OCI-LY7 (cell line): ENCODE measurements at places on chromosomes 13 and 19.

- no peak for DNase-seq
Measured at GRCh38 chr13:44300895-44301638, 72.6 kb upstream of the SERP2 start.

- no peak for DNase-seq
Measured at GRCh38 chr13:35598233-35598632, 121.7 kb upstream of the MAB21L1 start.

DNA sequence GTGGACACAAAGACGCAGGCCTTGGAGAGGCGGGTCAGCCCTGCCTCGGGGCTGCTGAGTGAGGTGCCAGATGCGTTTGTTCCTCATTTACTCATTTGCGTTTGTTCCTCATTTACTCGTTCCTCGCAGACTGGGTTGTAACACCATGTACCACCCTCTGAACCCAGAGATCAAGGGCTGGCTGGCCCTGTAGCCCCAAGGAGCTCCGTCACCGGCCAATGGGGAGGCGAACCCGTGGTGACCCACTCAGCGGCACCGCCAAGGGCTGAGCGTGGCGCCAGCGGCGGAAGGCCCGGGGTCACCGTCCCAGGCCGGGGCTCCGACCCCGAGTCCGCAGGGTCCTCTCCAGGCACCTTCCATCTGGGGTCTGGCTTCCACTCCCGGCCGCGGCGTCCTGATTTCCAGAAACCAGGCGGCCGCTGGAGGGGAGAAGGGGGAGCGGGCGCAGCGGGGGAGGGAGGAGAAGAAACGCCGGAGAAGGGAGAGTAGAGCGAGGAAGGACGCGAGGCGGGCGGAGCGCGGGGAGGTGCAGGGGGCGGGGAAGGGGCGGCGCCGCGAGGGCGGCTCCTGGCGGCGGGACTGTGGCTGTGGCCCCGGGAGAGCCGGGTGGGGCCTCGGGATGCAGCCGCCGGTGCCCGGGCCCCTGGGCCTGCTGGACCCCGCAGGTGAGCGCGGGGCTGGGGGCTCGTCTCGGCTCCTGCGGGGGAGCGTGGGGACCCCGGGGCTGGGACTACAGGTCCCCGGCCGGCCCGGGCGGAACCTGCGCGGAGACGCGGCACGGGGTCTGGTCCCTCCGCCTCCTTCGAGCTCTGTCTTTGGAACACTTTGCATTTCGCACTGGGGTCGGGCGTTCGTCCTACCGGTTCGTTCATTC, at the start of gene TMEM255B:
TSS of gene TMEM255B (plus strand) at position 576 of the 874 bp plus-strand sequence. CDS start at position 620, 44 bp downstream.
- DNase-seq, result no peak

DNA sequence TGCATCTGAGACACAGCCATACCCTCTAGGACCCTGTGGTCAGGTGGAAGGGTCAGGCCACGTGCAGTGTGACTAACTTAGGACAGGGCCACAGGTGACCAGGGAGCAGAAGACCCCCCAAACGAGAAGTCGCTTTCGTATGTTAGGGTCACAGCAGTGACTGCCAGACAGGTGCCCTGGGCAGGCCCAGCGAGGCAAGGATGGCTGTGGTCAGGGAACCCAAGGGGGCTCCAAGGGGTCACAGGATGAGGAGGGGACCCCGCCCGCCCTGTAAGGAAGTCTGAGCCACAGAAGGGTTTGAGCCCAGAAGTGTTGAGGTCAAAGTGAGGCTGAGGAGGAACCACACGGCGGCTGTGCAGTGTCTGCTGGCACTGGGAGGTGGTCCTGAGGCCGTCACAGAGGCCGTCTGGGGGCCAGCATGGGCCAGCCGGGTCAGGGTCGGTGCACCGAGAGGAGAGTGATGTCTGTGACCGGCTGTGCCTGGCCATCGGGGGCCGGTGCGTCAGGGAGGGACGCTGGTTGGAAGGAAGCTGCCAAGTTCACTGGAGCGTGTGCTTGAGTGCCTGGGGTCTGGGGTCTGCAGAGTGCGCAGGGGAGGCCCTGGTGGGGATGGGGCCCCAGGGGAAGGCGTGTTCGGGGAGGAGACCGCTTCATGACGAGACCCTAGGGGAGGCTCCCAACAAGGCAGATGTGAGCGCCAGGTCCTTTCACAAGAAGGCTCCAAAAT, 24.8 kb upstream of the TMEM255B start:
- no peak for DNase-seq

GRCh38 chr13:47133011-47133445, 236.2 kb upstream of the HTR2A start:
- no peak for DNase-seq

DNA sequence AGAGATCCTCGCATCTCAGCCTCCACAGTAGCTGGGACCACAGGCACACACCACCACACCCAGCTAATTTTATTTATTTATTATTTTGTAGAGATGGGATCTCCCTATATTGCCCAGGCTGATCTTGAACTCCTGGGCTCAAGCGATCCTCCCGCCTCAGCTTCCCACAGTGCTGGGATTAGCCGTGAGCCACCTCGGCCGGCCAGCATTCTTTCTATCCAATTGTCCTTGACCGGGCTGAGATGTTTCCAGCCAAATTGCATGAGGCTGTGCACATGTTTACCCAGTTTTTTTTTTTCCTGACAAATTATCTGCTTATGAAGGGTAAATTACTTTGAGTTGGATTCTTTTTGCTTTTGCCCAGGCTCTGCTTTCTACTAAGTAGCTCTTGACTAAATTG, 28.2 kb downstream of the UNC13A start:
- DNase-seq, result no peak

DNA sequence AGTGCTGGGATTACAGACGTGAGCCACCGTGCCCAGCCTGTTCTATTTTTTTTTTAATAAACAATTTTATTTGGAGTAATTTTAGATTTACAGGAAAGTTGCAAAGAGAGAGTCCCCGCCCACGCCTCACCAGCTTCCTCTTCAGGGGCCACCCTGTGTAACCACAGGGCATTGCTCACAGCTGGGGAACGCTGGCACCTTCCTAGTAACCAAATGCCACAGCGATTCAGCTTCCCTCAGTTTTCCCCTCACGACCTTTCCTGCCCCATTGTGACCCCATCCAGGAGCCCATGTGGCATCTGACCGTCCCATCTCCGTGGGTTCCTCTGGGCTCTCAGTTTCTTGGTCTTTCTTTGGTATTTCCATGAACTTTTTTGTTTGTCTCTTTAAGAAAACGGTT, 83.9 kb downstream of the GNG7 start:
- peak; percentile 71 for DNase-seq

- no peak for DNase-seq
Measured at GRCh38 chr13:27022571-27023311, 148.9 kb downstream of the USP12 start.

DNA sequence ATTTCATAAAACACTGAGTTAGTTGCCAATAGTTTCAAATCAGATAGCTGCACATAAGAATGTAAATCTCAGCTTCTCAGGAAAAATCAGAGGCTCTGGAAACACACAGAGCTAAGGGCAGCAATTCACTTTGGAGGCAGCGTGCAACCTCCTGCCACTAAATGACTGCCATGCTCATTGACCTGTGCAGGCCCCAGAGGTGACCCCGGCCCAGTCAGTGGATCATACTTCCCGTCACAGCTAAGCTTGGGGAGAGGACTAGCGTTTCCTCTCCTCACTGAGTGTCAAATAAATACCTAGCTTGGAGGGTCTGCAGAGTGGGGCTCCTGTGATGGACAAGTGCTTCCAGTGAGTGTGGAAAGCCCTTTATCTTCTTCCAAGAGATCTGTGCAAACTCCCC, 67.2 kb downstream of the UQCRFS1 start:
- no peak for DNase-seq

- no peak for DNase-seq
Measured at GRCh38 chr13:98172590-98173422, 4.3 kb downstream of the RNF113B start.

GRCh38 chr19:33400856-33401682, 27.6 kb downstream of the CEBPG start:
- no peak for DNase-seq

GRCh38 chr13:106276876-106277275, 258.6 kb downstream of the EFNB2 start:
- no peak for DNase-seq

DNA sequence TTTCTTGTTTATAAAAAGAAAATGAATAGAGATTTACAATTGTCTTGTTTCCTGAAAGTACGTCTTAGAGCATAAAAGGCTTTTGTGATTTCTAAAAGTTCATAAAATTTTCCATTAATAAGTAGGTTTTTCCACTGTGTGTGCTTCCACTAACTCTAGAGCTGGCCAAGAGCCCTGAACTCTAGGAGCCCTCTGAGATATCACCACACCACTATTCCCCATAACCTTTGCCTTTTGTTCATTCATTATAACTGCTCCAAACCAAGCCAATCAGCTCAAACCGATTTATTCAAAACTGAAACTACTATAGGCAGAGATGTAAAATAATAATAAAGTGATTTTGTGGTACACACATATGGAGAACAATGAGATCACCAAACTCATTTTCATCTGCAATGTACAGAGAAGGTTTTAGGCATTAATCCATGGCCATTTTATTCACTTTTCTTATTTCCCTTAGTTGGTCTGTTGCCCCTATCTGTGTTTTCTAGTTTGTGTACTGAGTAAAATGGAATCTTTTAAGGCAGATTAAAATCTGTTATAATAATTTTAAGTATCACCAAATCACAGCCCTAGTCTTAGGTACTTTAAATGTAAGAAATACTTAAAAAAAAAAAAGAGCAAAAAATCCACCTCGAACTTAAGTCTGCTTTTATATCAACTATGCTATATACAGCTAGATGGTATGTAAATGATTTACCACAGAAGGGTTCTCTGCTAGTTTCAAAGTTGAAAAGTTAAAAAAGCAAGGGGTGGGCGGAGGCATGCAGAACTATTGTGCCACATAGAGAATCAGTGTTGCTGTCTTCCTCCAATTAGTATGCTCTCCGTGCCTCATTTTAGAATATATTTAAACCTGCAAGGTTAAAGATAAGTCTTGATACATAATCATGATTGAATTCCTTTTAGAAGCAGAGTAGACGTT, 311.3 kb downstream of the KLF12 start:
- no peak for DNase-seq

- no peak for DNase-seq
Measured at GRCh38 chr13:23268441-23268840, 87.7 kb downstream of the SGCG start.

- no peak for DNase-seq
Measured at GRCh38 chr19:42229855-42230351, 9.8 kb downstream of the ZNF526 start.

DNA sequence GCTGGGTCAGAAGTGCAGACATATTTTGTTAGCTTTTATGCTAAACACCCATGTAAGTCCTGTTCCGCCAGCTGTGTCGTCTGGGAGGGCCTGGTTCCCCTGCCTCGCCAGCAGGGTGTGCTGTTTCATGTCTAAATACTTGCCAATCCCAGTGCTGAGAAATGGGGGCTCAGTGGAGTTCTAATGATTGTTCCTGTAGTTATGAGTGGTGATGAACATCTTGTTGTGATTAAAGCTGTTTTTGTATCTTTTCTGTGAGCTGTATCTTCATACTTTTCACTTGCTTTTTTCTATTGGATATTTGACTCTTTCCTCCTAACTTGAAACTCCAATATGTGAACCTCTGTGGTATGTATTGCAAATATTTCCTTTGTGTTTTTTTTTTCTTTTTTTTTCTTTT, 32.7 kb downstream of the KDM4B start:
- peak; percentile 55 for DNase-seq

DNA sequence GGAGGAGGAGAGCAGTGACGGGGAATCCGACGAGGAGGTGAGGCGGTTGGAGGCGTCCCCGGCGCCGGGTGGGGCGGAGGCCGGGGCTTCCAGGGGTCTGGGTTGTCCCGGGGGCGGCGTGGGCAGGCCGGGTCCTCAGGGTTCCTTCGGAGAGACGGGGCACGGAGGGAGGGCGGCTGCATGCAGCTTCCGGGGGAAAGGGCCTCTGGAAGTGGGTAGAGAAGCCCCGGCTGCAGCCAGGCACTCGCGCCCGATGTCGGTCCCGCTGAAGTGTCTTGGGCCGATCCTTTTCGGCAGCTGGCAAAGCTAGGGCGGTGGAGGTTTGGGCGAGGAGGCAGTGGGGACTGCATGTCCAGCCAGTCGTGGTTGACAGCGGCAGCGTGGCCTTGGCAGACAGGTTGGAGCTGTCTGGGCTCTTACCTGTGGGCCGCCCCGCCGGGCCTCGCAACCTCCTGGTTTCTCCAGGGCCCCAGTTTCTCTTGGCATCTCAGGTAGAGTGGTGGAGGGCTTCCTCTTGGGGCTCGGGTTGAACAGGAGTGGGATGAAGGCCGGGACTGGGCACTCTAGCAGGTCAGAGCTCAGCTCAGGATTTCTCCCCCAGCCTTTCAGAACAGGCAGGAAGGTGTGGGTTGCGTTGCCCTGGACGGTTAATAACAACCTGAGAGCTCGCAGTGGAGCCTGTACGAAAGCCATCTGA, 690 bp downstream of the KMT2B start:
- peak; percentile 59 for DNase-seq

GRCh38 chr19:51070334-51071094, 5.6 kb upstream of the KLK13 start:
- no peak for DNase-seq

GRCh38 chr19:51460164-51460992, 2.1 kb upstream of the SIGLEC8 start:
- peak; percentile 43 for DNase-seq

DNA sequence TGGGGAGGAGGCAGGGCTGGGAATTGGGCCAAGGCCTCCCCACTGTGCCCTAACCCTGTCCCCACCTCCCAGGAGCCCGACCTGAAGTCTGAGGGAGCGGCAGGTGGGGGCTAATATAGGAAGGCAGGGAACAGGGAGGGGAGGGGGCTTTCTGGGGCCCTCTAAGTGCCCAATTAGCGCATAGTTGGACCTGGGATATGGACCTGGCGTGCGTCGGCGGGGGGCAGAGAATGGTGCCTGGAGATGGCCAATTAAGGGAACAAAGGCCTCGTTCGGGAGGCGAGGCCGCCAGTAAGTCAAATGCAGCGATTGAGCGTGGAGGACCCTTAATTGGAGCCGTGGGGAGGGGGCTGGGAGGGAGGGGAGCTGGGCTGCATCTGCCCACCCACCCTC, at the start of gene C19orf85:
TSS of gene C19orf85 (minus strand) at position 90 of the 393 bp plus-strand sequence. CDS start 197 bp downstream, outside the sequence.
- no peak for DNase-seq

DNA sequence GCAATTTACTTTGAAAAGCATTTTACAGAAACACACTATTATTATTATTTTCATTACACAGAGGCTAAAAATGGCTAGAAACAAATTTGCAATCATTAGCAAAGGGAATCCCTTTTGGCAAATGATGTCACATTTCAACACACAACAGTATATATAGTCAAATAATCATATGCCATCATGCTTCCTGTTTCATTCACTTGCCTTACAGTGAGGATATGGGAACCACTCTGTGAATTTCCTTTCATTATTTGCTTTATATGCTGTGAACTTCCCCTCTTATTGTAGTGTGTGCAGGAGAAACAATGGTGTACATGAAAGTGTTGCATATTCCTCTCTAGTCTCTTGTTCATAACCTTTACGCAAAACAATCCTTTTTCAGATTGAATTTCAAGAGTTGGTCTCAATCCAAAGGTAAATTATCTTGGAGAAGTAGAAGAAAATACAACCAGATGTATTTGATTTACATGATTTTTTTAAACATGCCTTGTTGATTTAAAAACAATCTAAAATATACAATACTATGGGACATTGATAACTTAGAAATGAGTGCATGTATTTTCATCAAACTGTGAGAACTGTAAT, 657.3 kb downstream of the EFNB2 start:
- DNase-seq, result no peak

- peak; percentile 10 for DNase-seq
Measured at GRCh38 chr13:26964278-26965250, 204.0 kb upstream of the GPR12 start.

GRCh38 chr13:27922883-27923612, 3.2 kb downstream of the PDX1 start:
- DNase-seq, result no peak
